ENCODE measurements at places on chromosomes 7 and 10. TPM values are rescaled to one million over a fixed set of nuclear protein-coding genes. Genes with fewer than 3 reads are reported as not detected.
A peak's percentile ranks its signal among the peaks of the same experiment; 100 is the strongest.

Gene LIPF
- total RNA-seq = not detected

Gene NRG3
- total RNA-seq = not detected

Gene AKR1C2
- not detected for total RNA-seq

Gene TMEM213
- total RNA-seq = not detected

Gene DTX2
- 23.6 TPM for total RNA-seq

GRCh38 chr10:110811791-110812581, 59.7 kb upstream of the PDCD4 start:
- no peak for DNase-seq
- H3K27me3 ChIP-seq = no peaks in the 10 kb centered on the region
- H3K4me1 ChIP-seq = peaks cover 13% of the 10 kb centered on the region
- no peak overlapping the region for H3K27ac ChIP-seq
- H3K36me3 ChIP-seq = no peaks in the 10 kb centered on the region

- H3K27ac ChIP-seq = peak overlapping the region; percentile 60
- peaks cover 16% of the 10 kb centered on the region for H3K4me1 ChIP-seq
- no peaks in the 10 kb centered on the region for H3K36me3 ChIP-seq
- no peak overlapping the region for H3K4me3 ChIP-seq
Observed at GRCh38 chr10:12438919-12439692, 89.8 kb downstream of the CAMK1D start.

DNA sequence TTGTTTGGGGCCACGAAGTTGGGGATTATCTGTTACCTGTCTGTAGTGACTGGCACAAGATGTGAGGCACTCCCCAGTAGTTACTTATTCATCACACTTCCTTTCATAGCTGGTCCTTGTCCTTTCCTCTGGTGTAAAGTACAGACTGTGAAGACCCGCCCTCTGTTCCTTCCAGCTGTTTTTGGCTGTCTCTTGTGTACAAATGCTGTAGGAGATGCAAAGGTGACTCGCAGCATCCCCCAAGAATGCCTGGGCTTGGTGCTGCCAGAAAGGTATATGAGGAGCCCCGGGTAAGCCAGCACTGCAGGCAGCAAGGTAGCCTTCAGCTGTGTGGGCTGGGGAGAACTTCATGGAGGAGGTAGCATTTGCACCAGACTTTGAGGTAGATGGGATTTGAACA, 236.6 kb downstream of the EBF3 start:
- no peak overlapping the region for H3K27ac ChIP-seq
- no peak overlapping the region for H3K4me3 ChIP-seq
- peaks cover 2% of the 10 kb centered on the region for H3K36me3 ChIP-seq
- H3K27me3 ChIP-seq = no peaks in the 10 kb centered on the region
- no peaks in the 10 kb centered on the region for H3K4me1 ChIP-seq
- no peak for DNase-seq

GRCh38 chr7:157017603-157018327, 7.3 kb upstream of the MNX1 start:
- H3K4me1 ChIP-seq = peaks cover 18% of the 10 kb centered on the region
- no peaks in the 10 kb centered on the region for H3K36me3 ChIP-seq
- no peak overlapping the region for H3K27ac ChIP-seq
- no peak for DNase-seq

- DNase-seq = no peak
- no peaks in the 10 kb centered on the region for H3K36me3 ChIP-seq
Observed at GRCh38 chr7:4875391-4875790, 8.1 kb downstream of the RADIL start.

DNA sequence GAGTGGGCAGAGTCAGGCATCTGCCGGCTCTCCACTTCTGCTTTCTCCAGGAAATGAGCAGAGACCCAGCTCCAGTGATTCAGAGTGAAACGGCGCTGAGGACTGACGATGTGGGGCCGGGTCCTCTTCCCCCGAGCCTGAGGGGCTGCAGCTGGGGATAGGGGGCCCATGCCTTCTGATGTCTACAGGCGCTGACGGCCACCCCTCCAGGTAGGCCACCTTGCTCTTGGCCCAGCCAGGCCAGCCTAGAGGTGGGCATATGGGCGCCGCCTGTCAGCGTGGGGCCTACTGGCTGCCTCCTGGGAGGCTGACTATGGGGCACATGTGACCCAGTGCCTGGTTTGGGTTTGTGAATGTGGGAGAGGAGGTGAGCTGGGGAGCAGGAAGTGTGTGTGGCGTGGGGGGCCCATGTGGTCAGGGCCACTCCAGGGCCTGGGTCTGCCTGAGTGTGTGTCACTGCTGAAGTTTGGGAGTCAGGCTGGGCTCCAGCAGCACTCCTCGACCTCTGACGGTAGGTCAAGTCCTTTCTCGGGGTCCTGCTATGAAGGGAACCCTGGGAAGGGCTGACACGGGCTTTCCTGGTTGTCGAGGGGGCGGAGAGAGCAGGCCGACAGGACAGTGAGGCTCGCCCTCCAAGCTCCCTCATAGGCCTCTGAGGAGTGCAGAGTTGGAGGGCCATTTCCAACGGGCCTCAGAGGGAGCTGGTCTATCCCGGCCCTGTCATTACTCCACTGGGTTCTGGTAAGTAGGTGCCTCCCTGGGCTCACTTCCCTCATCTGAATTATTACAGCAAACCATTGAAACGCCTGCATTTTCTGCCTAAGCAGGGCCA, at the start of gene WDFY4:
TSS of gene WDFY4 (plus strand) at position 82 of the 832 bp plus-strand sequence. CDS start 24,860 bp downstream, outside the sequence.
- no peak for DNase-seq
- H3K27ac ChIP-seq = peak within 1 kb of the TSS; percentile 67
- no peaks in the 10 kb centered on the region for H3K36me3 ChIP-seq

- peaks cover 2% of the 10 kb centered on the region for H3K4me1 ChIP-seq
- no peak overlapping the region for H3K4me3 ChIP-seq
- no peak overlapping the region for H3K27ac ChIP-seq
- no peak for DNase-seq
- peaks cover 34% of the 10 kb centered on the region for H3K27me3 ChIP-seq
Observed at GRCh38 chr7:87797395-87797794, 78.8 kb downstream of the SLC25A40 start.

GRCh38 chr10:22427101-22427500, 81.8 kb downstream of the SPAG6 start:
- DNase-seq = no peak
- peaks cover 7% of the 10 kb centered on the region for H3K4me1 ChIP-seq
- no peak overlapping the region for H3K4me3 ChIP-seq
- H3K27ac ChIP-seq = no peak overlapping the region
- H3K27me3 ChIP-seq = peaks cover 37% of the 10 kb centered on the region
- H3K36me3 ChIP-seq = peaks cover 2% of the 10 kb centered on the region

DNA sequence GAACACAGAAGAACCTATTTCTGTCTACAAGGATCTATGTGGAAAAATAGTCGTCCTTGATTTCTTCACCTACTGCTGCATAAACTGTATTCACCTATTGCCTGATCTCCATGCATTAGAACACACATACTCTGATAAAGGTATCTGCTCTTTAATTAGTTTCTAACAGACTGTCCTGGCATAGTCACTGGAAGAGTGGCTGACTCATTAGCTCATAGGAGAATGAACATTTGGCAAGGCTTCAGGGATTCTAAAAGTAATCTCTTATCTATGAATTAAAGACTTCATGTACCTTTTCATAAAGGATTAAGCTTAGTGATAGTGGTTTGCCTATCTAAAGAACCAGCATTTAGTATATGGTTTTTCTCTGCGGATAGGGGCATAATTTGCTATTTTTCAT, 4.1 kb downstream of the NHLRC2 start:
- peaks cover 10% of the 10 kb centered on the region for H3K36me3 ChIP-seq
- no peak for DNase-seq
- H3K4me1 ChIP-seq = peaks cover 28% of the 10 kb centered on the region
- H3K27me3 ChIP-seq = no peaks in the 10 kb centered on the region
- no peak overlapping the region for H3K27ac ChIP-seq

All from T-helper 17 cell (primary cell).